ENCODE measurements at places on chromosomes 12 and 14.

DNA sequence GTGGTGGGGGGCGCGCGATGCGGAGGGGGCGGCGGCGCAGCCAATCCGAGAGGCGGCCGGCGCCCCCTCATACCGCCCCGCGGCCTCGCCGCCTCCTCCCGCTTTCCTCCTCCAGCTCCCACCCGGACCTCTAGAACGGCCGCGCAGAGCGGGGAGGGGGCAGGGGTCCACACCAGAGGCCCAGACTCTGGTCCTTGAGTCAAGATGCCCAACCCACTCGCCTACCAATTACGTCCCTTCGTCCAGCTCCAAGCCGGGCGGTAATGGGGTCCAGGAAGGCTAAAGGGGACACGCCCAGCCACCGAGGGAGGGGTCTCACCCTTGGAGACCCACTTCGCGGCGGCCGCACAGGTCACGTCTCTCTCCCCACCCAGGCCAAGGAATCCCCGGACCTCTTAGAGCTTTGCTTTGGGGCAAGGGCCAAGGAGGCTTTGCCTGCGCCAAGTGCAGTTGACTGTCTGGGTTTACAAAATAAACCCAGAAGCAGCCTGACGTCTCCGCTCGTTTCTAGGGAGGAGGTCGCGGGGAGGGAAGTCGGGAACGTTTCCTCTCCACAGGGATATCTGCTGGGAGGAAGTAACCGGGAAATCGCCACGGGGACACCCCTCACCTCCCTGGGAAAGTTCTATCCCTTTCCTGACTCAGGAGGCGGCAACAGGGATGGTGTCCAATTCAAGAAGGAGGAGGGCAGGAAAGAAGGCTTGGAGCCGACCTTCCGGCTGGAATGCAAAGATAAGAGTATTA, 394 bp upstream of the AMIGO2 start:
- peak; percentile 67 for DNase-seq

- DNase-seq: peak; percentile 50
Measured at GRCh38 chr12:18798535-18799361, 60.8 kb downstream of the CAPZA3 start.

- no peak for DNase-seq
Measured at GRCh38 chr14:20602583-20602982, 11.4 kb upstream of the RNASE12 start.

- peak; percentile 84 for DNase-seq
Measured at GRCh38 chr12:80353254-80353653, 90.8 kb upstream of the PTPRQ start.

DNA sequence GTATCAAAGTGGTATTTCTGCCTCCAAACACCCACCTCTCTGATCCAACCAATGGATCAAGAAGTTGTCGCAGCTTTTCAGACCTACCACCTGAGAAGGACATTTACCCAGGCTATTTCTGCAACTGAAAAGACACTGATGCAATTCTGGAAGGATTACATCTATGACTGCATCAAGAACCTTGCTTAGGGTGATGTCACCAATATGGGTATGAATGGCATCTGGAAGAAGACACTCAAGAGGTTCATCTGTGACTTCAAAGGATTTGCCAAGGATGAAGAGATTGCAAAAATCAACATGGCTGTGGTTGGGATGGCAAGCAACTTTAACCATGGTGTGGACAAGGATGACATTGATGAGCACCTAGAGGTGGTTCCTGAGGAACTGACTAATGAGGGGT, 154.2 kb downstream of the PCNX1 start:
- DNase-seq: peak; percentile 66

GRCh38 chr12:94805749-94806529, 155.6 kb upstream of the TMCC3 start:
- peak; percentile 94 for DNase-seq

GRCh38 chr12:24764712-24765111, 184.2 kb downstream of the BCAT1 start:
- DNase-seq: no peak

DNA sequence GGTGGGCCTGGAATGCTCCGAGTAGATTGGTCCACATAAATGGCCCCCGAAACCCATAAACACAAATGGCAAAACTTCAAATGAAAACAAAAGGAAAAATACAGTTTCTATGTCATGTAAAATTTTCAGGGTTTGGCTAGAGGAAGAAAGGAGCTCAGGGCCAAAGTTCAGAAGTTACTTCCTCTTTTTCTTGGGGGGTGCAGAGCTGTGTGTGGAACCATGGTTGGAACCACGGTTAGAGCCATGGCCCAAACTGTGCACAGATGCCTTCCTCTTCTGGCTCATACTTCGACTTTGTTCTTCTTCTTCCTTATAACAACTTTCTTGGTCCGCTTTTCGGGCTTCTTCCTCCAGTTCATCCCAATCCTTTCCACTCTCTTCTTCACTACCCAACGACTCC, 51.7 kb downstream of the MGST1 start:
- no peak for DNase-seq

DNA sequence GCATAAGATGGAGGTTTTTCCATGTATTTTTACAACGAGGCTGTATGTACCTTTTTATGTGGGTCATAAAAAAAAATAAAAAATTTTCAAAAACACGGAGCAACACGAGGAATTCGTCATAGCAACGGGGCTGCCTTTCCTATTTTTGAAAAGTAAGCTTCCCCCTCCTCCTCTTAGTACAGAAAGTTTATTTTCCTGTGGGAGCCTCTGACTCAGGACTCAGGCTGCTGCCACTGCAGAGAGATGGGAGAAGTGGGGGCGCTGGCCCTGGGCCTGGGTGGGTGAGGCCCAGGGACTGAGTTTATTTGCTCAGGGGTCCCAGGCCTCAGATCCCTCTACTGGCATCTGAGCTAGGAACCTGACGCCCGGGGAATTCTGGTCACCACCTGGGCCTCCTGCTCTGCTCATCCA, 10.2 kb upstream of the CMKLR1 start:
- DNase-seq: no peak

DNA sequence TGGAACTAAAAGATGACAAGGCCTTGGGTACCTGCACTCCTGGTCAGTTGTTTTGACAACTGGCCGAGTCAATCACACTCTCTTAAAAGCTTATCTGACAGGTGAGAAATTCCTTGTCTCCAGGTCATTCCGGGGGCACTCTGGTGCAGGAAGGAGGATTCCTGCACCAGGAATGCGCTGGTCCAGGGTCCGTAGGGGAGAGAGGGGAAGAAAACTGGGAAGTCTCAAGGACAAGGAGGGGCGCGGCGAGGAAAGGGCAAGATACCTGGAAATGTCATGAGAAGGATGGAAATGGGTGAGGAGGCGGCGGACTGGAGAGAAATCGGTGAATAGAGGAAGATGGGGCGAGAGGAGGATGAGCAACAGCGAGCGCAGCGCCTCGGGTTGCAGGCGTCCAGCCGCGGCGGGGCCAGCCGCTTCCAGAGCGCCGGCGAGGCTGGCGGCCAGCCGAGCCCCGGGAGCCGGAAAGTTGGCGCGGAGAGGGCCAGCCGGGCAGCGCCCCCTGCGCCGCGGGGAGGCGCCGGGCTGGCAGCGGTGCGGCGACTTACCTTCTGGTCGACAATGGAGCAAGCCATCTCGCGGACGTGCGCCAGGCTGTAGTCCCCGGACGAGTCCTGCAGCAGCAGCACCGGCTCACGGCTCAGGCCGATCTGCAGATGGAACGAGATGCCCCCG, 809 bp downstream of the PRKD1 start:
- DNase-seq: peak; percentile 40

GRCh38 chr12:64580681-64581080, 29.6 kb upstream of the RASSF3 start:
- no peak for DNase-seq

- no peak for DNase-seq
Measured at GRCh38 chr14:99148131-99148530, 123.9 kb downstream of the BCL11B start.

GRCh38 chr12:95179011-95179410, 38.3 kb downstream of the FGD6 start:
- DNase-seq: peak; percentile 64

- peak; percentile 91 for DNase-seq
Measured at GRCh38 chr12:7108796-7109571, at the start of gene C1RL. TSS of gene C1RL (minus strand) at chr12:7109214. CDS start at chr12:7109180, 34 bp downstream.

GRCh38 chr14:34649344-34649743, 19.4 kb upstream of the SNX6 start:
- peak; percentile 89 for DNase-seq

DNA sequence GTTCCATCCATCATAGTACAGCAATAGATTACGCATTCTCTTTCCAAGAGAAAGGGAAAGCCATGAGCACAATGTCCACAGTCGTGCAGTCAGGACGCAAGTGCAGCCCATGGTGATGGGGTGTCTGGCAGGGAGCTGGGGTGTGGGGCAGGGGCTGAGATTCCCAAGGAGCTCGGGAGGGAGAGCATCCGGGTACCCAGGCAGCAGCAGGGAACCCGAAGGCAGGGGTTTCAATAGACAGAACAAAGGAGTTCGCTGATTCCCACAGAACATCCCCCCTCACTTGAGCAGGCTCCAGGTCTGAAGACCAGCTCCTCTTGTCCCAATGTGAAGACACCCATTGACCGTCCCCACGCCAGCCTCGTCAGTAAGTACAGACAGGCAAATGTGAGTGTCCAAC, 13.5 kb downstream of the ANHX start:
- no peak for DNase-seq

DNA sequence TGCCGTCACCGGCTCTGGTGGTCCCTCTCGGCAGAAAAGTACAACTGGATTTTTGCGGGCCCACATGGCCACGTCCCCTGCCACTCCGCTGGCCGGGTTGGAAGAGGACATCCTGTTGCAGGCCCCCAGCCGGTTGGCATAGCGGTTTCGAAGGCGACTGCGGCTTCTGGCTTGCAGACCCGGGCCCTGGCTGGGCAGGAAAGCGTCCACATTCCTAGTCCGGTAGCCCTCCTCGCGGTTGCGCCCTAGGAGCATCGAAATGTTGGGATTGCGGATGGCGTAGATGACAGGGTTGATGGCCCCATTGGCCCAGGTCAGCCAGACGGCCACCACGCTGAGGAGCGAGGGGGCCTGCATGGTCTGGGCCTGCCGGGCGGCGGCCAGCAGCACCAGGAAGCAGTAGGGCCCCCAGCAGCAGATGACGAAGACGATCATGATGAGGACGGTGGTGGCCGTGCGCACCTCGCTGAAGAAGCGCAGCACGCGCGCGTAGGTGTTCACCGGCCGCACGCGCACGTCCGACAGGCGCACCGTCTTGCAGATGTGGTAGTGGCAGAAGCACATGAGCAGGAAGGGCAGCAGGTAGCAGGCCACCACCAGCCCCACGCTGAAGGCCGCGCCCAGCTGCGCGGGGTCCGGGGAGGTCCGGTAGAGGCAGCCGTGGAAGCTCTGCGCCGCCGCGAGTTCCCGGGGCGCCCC, 1.2 kb downstream of the GPR135 start:
- DNase-seq: no peak

GRCh38 chr14:101562659-101563351, 1.5 kb downstream of the DIO3 start:
- no peak for DNase-seq

DNA sequence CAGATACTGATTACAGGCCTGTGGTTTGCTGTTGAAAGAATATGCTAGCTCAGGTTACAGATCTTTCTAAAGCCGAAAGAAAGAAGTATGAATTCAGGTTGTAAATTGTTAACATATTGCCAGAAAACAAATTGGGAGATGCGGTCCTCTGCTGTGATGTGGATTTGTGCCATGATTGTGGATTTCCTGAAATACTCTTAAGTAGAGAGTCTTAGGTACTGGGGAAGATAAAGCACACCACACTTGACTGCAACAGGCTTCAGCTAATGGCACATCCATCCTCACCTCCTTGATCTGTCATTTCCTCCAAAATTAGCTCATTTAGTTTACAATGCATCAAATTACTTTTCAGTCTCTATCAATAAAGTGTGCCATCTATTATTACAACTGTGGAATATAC, 279.2 kb downstream of the SYT1 start:
- no peak for DNase-seq

DNA sequence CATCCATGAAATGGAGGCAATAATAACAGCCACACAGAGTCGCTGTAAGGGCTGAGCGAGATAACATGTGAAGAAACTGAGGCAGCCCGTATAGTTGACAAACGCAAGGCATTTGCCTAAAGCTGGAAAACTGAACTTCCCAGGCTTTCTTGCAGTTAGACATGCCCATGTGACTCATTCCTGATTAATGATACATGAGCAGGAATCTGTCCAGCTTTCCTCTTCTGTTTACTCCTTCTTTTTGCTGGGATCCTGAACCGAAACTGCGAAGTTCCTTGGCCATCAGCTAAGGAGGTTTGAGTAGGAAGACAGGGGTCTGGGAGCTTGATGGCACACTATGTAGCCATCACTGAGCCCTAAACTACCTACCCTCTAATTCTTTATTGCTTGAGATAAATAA, 52.2 kb downstream of the ST8SIA1 start:
- peak; percentile 88 for DNase-seq

DNA sequence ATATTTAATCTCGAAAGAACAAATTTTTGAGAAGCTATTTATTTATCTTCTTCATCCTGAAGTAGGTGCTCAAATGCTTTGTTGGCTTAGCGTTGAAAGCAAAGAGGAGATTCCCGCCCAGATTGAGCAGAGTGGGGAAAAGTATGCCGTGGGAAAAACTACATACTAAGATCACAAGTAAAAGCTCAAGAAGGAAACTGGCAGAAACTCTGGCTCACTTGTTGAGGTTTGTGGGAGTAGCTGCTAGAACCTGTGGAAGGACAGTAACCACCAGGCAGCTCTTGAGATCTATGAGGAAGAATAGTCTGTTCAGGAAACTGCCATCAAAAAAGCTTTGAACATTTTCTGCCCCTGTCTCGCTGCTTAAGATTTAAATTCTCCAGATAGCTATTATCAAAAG, 3.9 kb downstream of the MYRFL start:
- DNase-seq: no peak

DNA sequence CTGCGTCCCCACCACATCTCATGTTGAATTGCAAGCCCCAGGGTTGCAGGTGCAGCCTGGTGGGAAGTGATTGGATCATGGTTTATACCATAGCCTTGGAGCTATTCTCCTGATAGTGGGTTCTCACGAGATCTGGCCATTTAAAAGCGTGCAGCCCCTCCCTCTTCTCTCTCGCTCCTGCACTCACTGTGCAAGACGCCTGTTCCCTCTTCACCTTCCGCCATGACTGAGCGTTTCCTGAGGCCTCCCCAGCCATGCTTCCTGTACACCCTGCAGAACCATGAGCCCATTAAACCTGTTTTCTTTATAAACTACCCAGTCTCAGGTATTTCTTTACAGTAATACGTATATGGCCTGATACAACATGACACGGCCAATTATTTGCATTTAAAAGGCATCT, 146.6 kb downstream of the RIMBP2 start:
- DNase-seq: no peak

- peak; percentile 11 for DNase-seq
Measured at GRCh38 chr12:31531893-31532292, 59.0 kb downstream of the DENND5B start.

GRCh38 chr14:104665657-104666522, 23.5 kb upstream of the INF2 start:
- DNase-seq: no peak

- DNase-seq: no peak
Measured at GRCh38 chr12:88399811-88400210, 180.5 kb downstream of the KITLG start.

- DNase-seq: no peak
Measured at GRCh38 chr12:56241424-56242303, 11.8 kb downstream of the SLC39A5 start.

- DNase-seq: peak; percentile 82
Measured at GRCh38 chr12:57896434-57897201, 44.7 kb upstream of the ATP23 start.

- peak; percentile 60 for DNase-seq
Measured at GRCh38 chr12:54286042-54287030, 5.8 kb downstream of the HNRNPA1 start.

GRCh38 chr14:68787092-68787992, 5.5 kb downstream of the ZFP36L1 start:
- DNase-seq: peak; percentile 29
